Activated CD4-positive, alpha-beta T cell treated with anti-CD3 and anti-CD28 coated beads for 36 hours (primary cell): ENCODE measurements at places on chromosomes 6 and 20. TPM values are rescaled to one million over a fixed set of nuclear protein-coding genes. Genes with fewer than 3 reads are reported as not detected.

The CHMP4B gene
- total RNA-seq = 86.0 TPM

The FNDC1 gene
- not detected for total RNA-seq

The HLA-DOA gene
- total RNA-seq = 1.7 TPM

The CAPN11 gene
- total RNA-seq = 1.2 TPM

The DDO gene
- not detected for total RNA-seq

The WFDC8 gene
- total RNA-seq = not detected

The TAF11 gene
- 28.7 TPM for total RNA-seq

The ABHD16B gene
- 0.11 TPM for total RNA-seq

The DACT2 gene
- 0.50 TPM for total RNA-seq

The BANF2 gene
- not detected for total RNA-seq

The KCNB1 gene
- not detected for total RNA-seq

The TTLL9 gene
- not detected for total RNA-seq

The GSTA3 gene
- total RNA-seq = not detected

The SNAP25 gene
- total RNA-seq = 0.18 TPM

The DPPA5 gene
- total RNA-seq = not detected

The ARMH2 gene
- total RNA-seq = not detected

The GINS1 gene
- total RNA-seq = 24.6 TPM

The SIGLEC1 gene
- not detected for total RNA-seq

The MYL9 gene
- total RNA-seq = 0.66 TPM

The ME1 gene
- total RNA-seq = 0.05 TPM

The LRFN2 gene
- not detected for total RNA-seq

The PTGIS gene
- 0.43 TPM for total RNA-seq

The HAO1 gene
- total RNA-seq = not detected

The BCKDHB gene
- 13.1 TPM for total RNA-seq

The KIF25 gene
- not detected for total RNA-seq

The TMC2 gene
- total RNA-seq = not detected

The TBXT gene
- not detected for total RNA-seq

The GPX5 gene
- not detected for total RNA-seq

The DPM1 gene
- total RNA-seq = 55.6 TPM

The RBL1 gene
- total RNA-seq = 39.5 TPM

The MAFB gene
- not detected for total RNA-seq

The DDR1 gene
- total RNA-seq = 12.6 TPM

The GRM4 gene
- 0.11 TPM for total RNA-seq

The NRSN1 gene
- total RNA-seq = not detected

The NKAIN4 gene
- not detected for total RNA-seq

The CITED2 gene
- total RNA-seq = 45.1 TPM

The NFATC2 gene
- 49.8 TPM for total RNA-seq

The FAM217A gene
- not detected for total RNA-seq
